ENCODE measurements at places on chromosomes 3 and 15.

GRCh38 chr15:61794881-61795280, 265.4 kb downstream of the VPS13C start:
- no peak for DNase-seq

DNA sequence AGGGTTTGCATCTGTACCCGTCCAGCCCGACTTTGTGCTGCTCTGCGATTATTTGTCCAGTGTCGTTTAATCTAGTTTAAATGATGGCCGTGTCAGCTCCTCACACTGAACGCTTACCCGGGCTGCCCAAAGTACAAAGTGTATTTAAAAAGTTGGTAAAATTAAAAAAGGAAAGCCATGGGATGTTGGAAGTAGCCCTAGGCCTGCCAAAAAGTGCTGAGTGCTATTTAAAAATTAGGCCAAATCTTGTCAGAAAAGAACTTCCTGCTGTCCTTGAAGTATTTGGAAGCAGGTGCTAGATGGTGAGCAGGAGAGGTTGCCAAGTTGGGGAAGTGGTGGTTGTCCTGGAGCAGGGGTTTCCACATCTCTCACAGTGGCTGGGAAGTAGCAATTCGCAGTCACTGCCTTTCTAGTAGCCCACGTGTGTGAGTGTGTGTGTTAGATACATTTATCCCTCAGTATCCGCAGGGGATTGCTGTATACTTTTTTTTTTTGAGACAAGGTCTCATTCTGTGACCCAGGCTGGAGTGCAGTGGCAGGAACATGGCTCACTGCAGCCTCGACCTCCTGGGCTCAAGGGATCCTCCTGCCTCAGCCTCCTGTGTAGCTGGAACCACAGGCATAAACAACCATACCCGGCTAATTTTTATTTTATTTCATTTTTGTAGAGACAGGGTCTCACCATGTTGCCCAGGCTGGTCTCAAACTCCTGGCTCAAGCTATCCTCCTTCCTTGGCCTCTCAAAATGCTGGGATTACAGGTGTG, 664 bp downstream of the PPCDC start:
- peak; percentile 27 for DNase-seq

- no peak for DNase-seq
Measured at GRCh38 chr15:66169023-66169422, 84.5 kb downstream of the MEGF11 start.

DNA sequence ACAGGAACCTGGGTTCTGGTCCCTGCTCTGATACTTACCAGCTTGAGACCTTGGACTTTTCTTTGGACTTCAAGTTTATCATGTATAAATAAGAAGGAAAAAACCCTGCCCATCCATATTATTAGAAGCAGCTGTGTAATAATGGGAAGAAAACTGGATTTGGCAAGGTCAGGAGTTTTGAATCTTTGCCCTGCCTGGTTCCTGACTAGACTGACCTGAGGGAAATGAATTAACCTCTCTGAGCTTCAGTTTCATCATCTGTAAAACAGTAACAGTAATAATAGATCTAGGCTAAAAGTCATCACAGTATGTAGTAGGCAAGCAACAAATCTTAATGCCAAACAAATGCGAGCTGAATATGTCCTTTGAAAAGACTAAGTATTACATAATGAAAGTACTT, 68.8 kb downstream of the FSIP1 start:
- DNase-seq, result no peak

GRCh38 chr3:52793702-52794611, 639 bp upstream of the ITIH3 start:
- DNase-seq, result no peak

- peak; percentile 72 for DNase-seq
Measured at GRCh38 chr3:139427283-139428060, 38.0 kb upstream of the COPB2 start.

GRCh38 chr3:160980740-160981139, 124.4 kb downstream of the B3GALNT1 start:
- peak; percentile 13 for DNase-seq

- DNase-seq, result no peak
Measured at GRCh38 chr3:8836096-8836495, 66.7 kb upstream of the OXTR start.

- DNase-seq, result peak; percentile 68
Measured at GRCh38 chr3:56131974-56132590, 336.2 kb downstream of the ERC2 start.

- DNase-seq, result no peak
Measured at GRCh38 chr3:102619361-102619760, 184.5 kb downstream of the ZPLD1 start.

DNA sequence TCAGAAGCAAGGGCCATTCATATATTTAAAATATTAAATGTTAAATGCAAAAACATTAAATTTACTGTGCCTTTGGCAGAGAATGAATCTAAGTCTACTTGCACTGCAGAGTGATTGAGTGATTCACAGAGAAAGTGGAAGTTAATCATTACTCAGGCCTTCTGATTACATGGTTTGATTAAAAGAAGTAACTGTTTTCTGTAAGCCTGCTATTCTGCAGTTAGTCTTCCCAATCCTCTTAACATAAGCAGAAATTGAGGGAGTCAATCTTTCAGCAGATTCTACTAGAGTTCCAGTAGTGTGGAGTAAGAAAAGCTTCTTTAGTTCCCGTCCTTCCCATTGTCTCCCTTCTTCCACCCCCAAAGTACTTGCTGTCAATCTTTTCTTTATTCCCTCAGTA, 1.5 kb downstream of the NLGN1 start:
- no peak for DNase-seq

DNA sequence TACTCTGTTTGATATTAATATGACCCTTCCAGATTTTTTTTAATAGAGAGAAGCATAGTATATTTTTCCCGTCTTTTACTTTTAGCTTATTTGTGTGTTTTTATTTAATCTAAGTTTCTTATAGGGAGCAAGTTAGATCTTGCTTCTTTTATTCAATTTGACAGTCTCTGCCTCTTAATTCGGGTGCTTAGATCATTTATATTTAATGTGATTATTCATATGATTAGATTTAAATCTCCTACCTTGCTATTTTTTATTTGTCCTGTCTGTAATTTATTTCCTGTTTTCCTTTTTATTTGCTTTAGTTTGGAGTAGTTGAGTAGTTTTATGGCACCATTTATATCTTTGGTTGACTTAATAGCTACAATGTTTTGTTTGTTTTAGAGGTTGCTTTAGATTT, 66.1 kb downstream of the GJD2 start:
- no peak for DNase-seq

DNA sequence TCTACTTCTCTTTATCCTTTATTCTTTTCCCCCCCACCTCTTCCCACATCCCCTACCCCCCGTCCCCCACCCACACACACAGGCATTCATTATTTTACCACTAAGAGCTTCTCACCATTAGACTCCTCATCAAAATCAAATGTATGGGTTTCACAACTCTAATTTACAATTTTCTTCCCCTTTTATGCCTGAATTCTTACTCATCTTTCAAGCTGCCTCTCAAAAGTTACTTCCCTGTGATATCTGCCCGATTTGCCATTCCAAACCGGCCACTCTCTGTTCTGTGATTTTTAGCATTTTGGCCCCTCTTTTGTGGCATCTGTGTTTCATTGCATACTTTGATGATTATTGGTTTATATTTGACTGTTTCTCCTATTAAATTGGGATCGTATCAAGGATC, 42.2 kb downstream of the SLC9A9 start:
- DNase-seq, result no peak

DNA sequence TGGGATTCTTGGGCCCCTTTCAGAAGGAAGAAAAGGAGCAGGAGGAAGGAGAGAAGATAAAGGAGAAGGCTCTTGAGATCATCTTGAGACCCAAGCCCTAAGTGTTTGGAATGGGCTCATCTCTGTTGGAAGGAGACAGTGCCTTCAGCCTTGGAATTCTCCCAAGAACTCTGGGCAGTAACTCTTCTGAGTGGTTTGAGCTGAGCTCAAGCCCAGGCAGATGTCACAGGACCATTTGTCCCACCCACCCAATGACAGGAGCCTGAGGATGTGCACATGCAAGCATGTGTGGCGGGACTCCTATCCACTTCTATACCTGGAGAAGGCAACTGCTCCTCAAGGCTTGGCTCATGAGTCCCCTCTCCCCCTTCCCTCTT, 14.6 kb upstream of the TMEM40 start:
- no peak for DNase-seq

- DNase-seq, result no peak
Measured at GRCh38 chr3:110414855-110415254, 656.8 kb upstream of the NECTIN3 start.

DNA sequence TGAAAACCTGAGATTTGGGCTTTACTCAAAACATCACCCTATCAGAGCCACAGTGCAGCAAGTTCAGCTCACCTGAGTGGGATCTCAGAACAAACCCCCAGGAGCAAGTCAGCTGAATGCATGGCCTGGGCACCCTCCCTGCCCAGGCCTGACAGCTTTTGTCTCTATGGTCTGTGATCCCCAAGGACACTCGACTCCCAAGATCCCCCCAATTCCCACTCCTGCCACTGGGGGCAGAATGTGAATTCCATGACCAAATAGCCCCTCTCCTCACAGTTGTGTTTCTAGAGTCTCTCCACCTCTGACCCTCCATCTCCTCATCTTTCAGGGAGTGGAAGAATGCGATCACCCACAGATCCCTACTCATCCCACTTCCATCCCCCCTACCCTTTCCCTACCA, 58.9 kb downstream of the ZNF445 start:
- DNase-seq, result no peak

GRCh38 chr15:41881086-41881485, 12.8 kb downstream of the SPTBN5 start:
- no peak for DNase-seq

DNA sequence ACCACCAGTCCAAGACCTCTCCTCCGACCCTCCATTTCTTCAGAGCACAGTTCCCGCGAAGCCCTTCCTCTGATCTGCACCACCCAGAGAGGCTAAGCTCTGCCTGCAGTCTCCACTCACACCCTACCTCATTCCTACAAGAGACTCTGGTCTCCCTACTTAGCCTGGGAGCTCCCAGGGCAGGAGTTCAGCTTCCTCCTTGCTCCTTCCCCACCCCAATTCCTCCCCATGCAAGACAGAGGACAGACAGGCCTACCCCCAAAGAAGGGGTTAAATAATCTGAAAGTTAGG, 12.6 kb upstream of the VIPR1 start:
- DNase-seq, result no peak

DNA sequence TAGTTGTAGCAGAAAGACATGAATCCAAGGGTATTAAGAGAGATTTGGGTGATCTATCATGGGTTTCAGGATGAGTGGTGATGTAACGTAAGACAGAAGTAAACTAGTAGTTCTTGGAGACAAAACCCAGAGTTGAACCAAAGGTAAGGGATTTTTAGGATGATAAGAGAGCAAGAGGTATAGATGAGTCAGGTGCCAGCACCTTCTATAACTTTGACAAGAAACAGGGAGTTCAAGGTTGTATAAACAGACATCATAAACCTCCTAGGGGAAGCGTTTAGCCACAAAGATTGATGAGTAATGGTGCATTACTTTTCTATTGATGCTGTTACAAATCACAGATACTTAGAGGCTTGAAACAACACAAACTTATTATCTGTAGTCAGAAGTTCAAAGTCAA, 447.3 kb upstream of the ARHGEF26 start:
- peak; percentile 60 for DNase-seq

GRCh38 chr15:91491101-91491950, 362.2 kb upstream of the SLCO3A1 start:
- no peak for DNase-seq

- no peak for DNase-seq
Measured at GRCh38 chr3:188348435-188349244, 194.7 kb downstream of the LPP start.

- no peak for DNase-seq
Measured at GRCh38 chr3:194970066-194970465, 284.4 kb downstream of the FAM43A start.

DNA sequence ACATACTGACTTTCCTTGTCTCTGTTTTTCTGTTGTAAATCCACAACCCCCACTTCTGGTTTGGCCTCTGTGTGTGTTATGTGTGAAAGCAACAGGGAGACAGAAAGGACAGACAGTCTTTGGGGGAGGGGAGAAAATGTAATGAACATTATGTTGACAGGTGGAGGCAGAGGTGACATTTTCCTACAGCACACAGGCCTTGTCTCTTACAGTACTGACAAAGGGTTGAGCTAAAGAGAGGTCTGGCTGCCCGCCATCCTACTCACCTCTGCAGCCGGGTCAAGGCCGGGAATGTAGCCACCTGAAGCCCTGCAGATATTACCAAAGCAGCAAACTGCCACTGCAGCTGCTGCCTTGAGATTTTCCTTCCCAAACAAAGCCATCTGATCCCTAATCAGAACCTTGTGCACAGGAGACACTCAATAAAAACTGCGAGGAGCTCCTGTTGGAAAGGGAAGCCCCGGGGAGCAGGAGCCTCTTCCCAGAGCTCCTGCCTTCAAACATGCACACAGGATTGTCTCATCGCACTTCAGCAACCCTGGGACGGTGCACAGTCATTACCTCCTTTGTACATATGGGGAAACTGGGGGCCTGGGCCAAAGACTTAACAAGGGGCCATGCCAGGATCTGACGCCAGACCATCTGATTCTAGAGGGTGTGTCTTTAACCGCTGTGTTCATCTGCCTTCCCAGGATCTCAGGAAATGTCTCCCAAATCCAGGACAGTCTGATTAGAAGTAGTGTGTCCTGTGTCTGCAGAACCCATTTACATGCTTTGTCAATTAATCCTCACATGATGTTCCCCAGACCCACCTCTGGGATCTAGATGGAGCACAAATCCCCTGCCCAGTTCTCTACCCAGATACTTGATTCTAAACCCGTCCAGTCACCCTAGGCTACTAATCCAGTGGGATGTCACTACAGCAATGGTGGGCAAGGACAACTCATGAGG, 14.2 kb downstream of the MYO5C start:
- no peak for DNase-seq

DNA sequence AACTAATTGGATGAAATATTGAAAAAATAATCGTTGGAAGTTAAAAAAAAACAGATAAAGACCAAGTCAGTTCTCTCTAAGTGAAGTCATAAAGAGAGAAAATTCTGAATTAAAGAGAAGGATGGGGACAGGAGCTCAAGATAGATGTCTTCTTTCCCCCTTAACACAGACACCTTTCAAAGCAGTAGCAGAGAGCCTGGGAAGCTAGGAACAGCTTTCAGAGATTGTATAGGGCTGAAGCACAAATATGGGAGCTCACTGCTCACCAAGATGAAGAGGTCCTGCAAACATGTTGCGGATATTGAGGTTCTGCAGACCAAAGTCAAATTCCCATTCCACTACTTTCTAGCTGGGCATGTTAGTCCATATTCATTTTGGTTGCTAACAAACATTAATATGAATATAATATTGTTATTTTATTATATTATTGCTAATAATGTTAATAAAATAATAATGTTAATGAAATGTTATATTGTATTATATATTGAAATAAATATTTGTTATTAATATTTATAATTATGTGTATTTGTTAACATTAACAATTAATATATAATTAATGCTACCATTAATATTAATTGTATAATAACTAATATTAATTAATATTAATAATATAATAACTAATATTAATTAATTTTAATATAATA, 319.1 kb downstream of the OXSM start:
- DNase-seq, result no peak

GRCh38 chr3:179972881-179973423, 63.8 kb downstream of the PEX5L start:
- DNase-seq, result no peak

- DNase-seq, result no peak
Measured at GRCh38 chr3:9110316-9110715, 139.1 kb downstream of the SRGAP3 start.

GRCh38 chr3:111695636-111696117, 100.5 kb upstream of the ZBED2 start:
- DNase-seq, result peak; percentile 70

GRCh38 chr3:171122861-171123260, 96.3 kb upstream of the SLC2A2 start:
- DNase-seq, result no peak

- no peak for DNase-seq
Measured at GRCh38 chr3:30676424-30677346, 70.3 kb downstream of the TGFBR2 start.

- no peak for DNase-seq
Measured at GRCh38 chr15:85314633-85315032, 65.8 kb upstream of the AKAP13 start.

All from activated CD4-positive, alpha-beta T cell treated with anti-CD3 and anti-CD28 coated beads, Interleukin-2, Interleukin-4, amounts not matched to agents 100 ng/mL and 50 ng/mL, durations not matched to agents 16 hours and 8 hours (primary cell).